ENCODE measurements at places on chromosomes 4 and X.

GRCh38 chrX:15344106-15344505 lies 8.8 kb upstream of the PIGA start:
- no peak for DNase-seq

DNA sequence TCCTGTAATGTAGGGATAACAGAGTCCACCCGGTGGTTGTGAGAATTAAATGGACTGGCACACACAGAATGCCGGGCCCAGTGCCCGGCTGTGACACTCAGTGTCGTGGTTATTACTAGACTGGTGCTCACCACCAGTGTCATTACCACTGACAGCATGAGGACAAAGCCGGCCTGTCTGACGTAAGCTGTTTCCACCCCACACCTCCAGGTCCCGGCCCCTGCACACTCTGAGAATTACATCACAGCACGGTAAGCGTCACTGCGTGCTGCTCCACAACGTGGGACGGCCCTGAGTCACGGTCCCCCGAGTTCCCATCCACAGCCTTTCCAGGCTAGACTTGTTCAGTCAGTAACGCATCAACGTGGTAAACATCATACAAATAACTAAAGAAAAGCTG lies 22.9 kb downstream of the FAT1 start:
- DNase-seq = no peak

DNA sequence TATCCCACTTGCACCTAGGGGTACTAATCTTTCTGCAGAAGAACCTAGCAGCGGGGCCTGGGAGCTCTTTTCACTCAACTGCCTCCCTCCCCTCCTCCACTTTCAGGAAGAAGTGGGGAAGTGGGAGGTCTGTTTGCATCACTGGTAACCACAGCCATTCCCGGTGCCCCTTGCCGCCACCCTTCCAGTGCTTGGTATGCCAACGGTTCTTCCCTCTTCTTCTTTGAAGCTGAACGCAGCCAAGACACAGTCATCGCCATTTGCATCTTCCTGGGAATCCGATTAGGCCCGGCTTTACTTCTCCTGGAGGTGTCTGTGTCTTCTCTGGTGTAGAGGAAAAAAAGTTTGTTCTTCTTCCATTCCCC lies 47.2 kb upstream of the RBPJ start:
- DNase-seq = no peak

GRCh38 chr4:142083264-142083663 lies 446.9 kb downstream of the IL15 start:
- DNase-seq = no peak

DNA sequence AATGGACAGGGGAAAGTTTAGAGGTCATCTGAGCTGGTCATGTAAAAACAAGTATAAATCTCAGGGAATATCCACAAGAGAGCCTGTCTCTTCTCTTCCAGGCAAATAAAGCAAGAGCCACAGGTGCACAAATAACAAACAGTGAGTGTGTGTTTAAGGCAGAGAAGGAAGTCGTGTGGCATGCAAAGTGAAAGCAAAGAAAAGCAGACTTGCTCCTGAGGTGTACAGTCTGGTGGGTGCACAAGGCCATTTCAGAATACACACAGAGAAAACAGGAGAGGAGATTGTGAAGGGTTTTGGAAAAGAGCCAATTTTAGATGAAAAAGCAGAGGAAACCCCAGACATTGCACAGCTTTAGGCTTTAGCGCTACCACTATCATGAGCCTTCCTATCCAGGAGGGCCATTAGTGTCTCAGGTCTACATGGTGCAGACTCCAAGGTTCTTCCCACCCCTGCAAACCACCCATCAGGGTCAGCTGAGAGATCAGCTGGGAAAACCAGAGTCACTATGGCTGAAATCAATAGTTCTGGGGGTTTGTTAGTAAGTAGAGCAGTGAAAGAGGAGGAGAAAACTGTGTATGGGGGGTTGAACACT lies 355.8 kb downstream of the KLHL4 start:
- DNase-seq = no peak

DNA sequence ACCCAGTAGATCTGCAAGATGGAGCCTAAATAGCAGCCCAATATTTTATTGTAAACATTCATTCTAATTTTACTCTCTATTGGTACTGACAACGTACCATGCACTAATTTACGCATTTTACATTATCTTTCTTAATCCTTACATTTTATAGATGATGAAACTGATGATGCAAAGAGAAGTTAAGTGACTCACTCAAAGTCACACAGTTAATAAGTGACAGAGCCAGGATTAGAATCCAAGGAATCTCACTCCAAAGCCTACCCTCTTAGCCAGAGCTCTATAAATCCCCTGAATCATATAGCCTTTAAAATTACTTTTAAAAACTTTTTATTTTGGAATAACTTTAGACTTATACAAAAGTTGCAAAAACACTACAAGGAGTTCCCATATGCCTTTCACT lies 37.6 kb downstream of the PHKA1 start:
- DNase-seq = no peak

GRCh38 chr4:32477518-32477917 lies 1757.3 kb downstream of the PCDH7 start:
- DNase-seq = no peak

DNA sequence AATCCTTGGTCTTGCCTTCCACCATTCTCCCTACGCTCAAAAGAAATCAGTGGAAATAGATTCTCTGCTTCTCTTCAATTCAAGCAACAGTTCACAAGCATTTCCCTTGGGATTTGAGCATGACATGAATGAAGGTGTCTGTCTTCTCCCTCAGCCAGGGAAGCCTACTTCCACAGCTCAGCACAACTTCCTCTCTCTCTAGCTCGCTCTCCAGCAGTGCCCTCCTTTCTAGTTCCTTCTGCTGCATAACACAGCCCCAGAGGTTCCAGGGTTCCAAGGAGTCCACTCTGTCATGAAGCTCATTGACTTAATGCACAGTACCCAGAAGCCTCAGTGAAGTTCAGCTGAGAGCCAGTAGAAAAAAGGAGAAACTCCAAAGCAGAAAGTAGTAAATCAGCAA lies 81.3 kb downstream of the PLS3 start:
- DNase-seq = no peak

- no peak for DNase-seq
Measured at GRCh38 chr4:53510321-53510720, 81.0 kb downstream of the LNX1 start.

All from T1000 (cell line).